ENCODE measurements at places on chromosomes 5 and 9.
A peak's percentile ranks its signal among the peaks of the same experiment; 100 is the strongest.

- DNase-seq, result no peak
These were observed 2.9 kb downstream of the SEMA6A start for GRCh38 chr5:116571568-116572349.

GRCh38 chr5:145811834-145812625 is 23.1 kb downstream of the PRELID2 start:
- DNase-seq, result no peak

DNA sequence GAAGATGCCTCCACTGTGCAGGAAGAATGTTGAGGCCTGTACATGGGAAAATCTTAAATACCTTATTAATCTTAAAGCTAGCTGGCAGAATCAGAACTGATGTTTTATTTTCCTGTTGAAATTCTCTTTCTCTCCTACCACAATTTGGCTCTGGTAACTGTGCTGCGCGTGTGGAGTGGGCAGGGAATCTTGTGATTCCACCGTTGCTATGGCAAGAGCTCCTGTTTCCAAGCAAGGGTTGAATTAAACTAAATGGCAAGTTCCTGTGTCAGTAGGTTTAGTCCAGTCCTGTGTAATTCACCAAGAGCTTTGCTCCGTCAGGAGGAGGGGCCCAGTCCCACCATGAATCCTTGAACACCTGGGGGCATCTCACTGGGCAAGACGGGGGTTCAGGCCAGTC is 36.4 kb downstream of the NXNL2 start:
- DNase-seq, result no peak

GRCh38 chr9:136881691-136882108 is 4.6 kb upstream of the TRAF2 start:
- peak; percentile 86 for DNase-seq
